Activated naive CD4-positive, alpha-beta T cell (primary cell): ENCODE measurements at places on chromosomes 11 and 22.

DNA sequence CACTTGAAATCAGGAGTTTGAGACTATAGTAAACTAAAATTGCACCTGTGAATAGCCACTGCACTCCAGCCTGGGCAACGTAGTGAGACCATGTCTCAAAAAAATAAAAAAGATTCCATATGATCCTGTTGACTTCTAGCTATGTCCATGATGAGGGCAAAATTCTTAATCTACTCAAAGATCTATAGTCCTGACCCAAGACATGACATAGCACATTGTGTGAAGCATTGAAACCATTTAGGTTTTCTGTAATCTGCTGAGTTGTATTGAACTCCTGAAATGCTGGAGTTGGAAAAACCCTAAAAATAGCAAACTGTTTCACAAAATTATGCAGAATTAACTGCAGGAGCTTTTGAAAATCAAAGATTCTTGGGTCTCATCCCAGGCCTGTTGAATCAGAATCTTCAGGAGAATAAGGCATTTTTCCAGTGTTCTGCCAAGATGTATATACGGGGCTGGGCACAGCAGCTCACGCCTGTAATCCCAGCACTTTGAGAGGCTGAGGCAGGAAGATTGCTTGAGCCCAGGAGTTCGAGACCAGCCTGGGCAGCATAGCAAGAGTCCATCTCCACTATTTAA is 29.8 kb upstream of the LDHA start:
- no peak for DNase-seq

GRCh38 chr11:46879056-46879585 is 33.0 kb upstream of the CKAP5 start:
- no peak for DNase-seq

- DNase-seq: no peak
Measured at GRCh38 chr11:100887659-100888058, 200.6 kb downstream of the ARHGAP42 start.

- no peak for DNase-seq
Measured at GRCh38 chr11:21602699-21603098, 590.2 kb upstream of the ANO5 start.

DNA sequence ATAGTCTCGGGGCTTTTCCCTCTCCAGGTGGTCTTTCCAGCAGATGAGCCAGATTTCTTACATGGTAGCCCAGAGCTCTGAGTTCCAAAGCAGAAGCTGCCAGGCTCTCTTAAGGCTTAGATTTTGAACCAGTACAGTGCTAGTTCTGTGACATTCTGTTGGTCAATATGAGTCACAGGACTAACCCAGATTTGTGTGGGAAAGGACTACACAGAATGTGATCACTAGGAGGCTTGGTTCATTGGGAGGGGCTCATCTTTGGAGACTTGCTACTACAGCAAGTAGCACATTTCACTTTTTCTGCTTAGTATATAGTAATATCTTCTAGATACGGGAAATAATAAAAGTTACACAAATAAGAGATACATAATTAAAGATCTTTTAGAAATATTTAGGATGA is 24.1 kb downstream of the RNF214 start:
- no peak for DNase-seq

DNA sequence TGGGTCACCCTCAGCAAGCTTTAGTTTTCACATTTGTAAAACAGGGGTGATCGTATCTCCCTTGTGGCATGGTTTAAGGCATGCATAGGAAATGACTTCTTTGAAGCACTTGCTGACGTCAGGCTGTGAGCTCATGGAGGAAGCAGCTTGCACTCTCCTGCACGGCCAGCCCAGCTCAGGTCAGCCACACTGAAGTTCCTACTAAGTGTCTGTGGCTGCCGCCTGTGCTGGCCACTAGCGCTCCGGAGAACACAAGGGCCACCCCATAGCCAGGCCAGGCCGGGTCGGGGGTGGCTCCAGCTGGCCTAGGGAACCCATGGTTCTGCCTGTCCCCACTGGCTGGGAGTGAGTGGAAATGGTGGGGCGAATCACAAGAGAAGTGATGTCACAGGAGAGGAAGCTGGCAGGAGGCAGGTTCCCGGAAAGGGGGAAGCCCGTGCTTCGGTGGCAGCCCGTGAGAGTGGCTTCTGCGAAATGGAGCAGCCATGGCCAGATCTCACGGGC is 28.2 kb downstream of the KCTD17 start:
- no peak for DNase-seq

- DNase-seq: no peak
Measured at GRCh38 chr11:70725278-70725677, 326.9 kb downstream of the CTTN start.

DNA sequence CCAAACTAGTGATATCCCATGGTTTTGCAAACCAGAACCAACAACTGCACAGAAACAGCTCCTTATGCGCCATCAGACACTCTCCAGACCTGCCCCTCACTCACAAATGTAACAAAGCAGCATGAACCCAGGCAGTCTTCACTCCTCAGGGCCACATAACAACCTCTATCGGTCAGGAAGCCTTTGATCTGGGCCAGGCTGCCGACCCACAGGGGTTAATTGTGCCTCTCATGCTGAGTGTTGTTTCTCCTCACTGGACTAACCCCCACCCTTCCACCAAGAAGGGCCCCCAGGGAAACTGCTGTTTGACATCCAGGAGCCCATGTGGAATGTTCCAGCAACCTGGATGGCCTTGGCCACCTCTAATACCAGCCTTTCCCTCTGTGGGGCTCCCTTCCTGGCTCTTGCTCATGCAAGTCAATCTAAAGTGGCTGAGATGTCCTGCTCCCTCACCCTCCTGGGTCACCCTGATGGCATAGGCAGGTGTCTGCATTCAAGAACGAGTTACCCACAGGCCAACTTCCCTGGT is 7.9 kb upstream of the RGL4 start:
- DNase-seq: no peak

DNA sequence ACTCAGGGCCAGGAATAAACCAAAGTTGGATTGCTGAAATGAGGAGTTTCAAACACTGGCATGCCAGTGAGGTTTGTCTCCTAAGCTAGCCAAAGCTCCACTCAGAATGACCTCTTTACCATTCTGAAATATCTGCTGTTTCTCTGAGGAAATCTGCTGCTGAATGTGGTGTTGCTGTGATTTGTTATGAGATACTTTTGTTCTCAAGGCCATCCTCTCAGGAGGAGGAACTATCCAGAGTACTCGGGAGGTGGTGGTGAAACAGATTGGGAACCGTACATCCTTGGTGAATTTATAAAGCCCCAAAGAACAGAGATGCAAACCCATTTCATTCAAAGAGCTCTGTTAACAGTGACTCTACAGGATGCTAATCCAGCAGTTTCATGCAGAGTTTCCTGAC is 50.5 kb downstream of the BDNF start:
- no peak for DNase-seq

GRCh38 chr11:128905345-128906184 is 14.4 kb downstream of the KCNJ5 start:
- DNase-seq: no peak

- DNase-seq: no peak
Measured at GRCh38 chr22:23632178-23632577, at the start of gene DRICH1. TSS of gene DRICH1 (minus strand) at chr22:23632321. CDS start at chr22:23632023, 298 bp downstream.

GRCh38 chr11:35223371-35223796 is 84.4 kb downstream of the CD44 start:
- DNase-seq: no peak

DNA sequence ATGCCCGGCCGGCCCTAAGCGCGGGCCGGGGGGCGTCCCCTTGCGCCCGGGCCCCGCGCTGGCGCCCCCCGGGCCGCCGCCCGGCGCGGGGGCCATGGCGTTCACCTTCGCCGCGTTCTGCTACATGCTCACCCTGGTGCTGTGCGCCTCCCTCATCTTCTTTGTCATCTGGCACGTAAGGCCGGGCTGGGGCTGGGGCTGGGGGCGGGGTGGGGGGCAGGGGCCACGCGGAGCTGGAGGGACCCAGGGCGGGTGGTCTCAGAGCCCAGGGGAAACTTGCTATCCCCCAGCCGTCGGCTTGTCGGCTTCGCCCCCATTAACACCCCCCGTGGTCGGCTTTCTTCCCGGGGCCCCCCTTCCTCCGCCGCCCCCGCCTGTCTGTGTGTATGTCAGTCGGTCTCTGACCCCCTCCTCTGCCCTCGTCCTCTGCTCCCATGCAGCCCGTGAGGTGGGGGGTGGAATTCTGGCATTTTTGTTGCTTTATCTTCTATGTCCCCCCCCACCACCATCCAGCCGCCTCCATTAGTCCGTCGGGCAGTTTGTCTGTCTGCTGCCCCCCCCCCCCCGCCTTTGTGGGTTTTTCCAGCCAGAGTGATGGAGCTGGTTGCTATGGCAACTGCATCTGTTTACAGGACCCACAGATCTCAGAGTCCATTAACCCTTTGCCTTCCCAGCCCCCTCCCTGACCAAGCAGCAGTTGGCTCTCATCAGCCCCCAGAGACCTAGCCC is 552 bp downstream of the CNIH2 start:
- no peak for DNase-seq

- no peak for DNase-seq
Measured at GRCh38 chr11:19861171-19861570, 148.5 kb downstream of the NAV2 start.

DNA sequence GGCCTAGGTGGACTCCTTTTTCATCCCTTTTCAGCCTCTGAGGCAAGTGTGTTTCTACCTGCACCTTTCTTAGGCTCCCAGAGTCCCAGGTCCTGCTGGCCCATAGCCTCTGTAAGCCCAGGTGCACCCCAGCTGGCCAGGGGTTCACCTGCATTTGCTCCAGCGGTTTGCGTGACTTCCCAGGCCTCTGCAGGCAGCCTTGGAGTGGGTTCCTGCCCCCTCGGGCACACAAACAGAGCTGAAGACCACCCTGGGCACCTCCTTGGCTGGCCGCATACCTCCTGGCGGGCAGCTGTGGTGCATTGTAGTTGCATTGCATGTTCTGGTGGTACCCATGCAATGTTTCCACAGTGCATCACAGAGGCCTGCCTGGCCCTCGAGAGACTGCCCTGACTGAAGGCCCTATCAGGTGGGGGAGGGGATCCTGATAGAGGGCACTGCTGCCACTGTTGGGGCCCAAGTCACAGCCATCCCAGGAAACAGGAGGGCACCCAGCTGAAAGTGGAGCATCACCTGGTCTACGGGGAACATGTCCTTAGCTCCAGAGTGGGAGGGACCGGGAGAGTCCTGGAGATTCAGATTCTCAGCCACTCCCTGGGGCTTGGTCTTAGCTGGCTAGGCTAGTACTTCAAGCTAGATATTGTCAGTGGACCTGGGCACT is 14.1 kb downstream of the SHISA8 start:
- no peak for DNase-seq

DNA sequence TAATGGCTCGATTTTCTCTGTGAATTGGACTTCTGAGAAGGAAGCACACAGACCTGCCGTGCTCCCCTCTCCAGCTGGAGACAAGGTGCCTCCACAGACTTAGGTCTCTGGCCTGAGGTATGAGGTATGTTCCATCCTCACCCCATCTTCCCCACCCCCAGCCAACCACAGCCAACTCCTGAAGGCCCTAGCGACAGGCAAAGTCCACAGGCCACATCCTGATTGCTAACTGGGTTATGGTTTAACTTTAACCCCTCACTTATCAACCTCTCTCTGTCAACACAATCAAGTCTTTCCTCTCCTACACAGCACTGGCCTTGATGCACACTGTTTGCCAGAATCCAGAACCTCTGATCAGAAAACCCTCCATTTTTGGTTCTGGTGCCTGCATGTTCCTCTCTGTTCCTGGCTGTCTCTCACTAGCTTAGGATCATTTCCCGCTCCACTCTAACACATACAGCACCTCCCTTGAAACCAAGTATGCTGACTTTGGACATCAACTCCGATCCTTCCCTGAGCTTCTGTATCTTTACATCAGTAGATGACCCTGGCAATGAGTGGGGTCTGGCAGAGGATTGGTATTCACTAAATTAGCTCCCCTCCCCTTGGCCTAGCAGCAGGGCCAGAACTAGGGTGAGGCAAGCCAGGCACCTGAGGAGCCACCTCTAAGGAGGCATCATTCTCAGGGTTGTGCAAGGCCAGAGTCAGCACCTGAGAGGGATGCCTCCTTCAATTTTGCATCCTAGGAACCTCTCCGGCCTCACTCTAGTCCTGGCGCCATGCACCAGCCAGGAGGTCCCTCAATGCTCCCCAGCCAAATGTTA is 22.0 kb downstream of the JAML start:
- no peak for DNase-seq

DNA sequence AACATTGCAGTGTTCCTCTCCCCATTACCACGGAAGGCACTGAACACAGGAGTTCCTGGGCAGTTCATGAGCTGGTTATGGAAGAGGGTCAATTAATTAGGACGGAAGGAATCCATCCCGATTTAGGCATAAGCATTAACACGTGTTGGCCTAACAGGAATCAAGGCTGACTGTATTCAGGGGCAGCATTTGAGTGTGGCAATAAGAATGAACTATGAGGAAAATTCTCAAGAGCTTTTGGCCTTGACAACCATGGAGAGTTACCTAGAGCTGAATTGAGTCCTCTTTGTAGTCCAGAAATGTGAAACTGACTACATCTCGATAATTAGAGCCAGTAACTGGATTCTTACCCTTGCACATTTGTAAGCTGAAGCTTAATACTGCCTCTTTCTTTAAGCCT is 82.4 kb upstream of the CRTAM start:
- DNase-seq: no peak

GRCh38 chr11:33735271-33736147 is 714 bp downstream of the CD59 start:
- no peak for DNase-seq

DNA sequence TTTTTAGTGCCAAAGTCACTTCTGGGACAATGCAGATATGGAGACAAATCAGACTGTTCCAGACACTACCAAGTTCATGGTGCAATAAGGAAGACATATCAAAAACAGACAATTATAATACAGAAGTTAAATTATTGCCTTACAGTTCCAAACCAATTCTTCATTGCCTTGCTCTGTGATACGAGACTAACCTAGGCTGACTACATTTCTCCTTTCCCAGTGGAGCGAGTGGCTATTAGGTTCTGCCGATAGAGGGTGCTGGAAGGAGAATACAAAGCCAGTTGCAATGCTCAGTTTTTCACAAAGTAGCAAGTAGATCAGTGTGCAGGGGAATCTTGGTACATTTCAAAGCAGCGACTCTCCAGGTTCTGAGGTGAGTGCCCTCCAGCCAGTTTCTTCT is 67.8 kb downstream of the FAM168A start:
- DNase-seq: no peak

- no peak for DNase-seq
Measured at GRCh38 chr11:57763568-57763967, 2.0 kb downstream of the CTNND1 start.

GRCh38 chr11:109291553-109291952 is 130.4 kb upstream of the C11orf87 start:
- no peak for DNase-seq

- no peak for DNase-seq
Measured at GRCh38 chr11:119747868-119748660, 19.1 kb upstream of the NECTIN1 start.

DNA sequence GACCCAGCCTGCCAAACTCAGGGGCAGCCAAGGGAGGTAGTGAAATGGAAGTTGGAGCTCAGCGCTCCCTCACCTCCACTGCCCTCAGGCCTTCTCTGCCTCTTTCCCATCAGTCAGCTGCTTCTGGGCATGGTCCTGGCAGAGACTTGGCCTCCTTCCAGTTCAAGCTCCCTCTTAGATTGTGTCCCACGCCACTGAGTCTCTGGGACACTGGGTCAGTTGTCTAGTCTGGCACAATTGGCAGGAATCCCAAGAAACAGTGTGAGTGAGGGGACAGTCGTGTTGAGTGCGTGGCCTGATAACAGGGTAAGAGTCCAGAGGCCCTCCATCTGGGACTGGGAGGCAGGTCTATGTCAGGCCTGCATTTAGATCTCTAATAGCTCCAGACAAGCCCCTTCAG is 7.1 kb upstream of the SLC35E4 start:
- no peak for DNase-seq

- DNase-seq: no peak
Measured at GRCh38 chr11:18790883-18791206, 753 bp downstream of the PTPN5 start.
